Spleen (tissue), 13 donors: ENCODE measurements at places on chromosomes 2 and 18.

DNA sequence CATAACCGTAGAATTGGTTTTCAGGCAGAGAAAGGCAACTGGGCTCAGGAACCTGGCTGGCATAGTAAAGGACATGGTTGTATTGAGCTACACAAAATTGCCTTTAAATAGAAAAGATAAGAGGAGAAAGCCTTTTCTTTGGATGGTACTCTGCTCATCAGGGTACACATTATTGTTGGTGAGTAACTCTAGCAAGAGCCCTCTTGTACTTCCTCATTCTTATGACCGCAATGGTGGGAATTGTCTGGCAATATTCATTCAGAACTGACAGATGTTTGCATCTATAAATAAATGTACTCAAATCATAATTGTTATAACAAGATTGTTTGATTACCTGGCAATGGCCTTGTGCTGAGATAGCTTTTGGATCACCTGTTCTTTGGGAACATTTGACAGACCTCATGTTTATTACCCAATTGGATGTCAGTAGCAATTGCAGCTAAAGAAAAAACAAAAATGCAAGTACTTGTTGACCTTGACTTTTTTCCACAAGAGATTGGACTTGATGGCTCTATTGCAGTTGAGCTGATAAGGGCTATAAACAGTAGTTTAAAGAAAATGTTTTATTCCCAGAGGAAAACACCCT is 43.9 kb downstream of the MEIS1 start:
- DNase-seq = no peak

DNA sequence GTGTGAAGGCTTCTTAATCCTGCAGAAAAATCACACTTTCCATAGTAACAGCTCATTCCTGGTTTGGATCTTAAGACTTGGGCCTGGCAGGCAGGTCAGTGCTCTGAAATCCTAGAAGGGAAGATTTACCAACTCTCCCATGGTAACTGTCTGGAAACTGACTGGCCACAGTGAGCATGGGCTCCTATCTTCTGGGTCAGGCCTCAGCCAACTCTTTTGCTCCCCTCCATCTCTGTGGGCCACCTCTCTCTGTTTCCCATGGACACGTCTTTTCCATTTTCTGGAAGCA is 86.7 kb downstream of the ACAA2 start:
- DNase-seq = no peak

GRCh38 chr2:45177870-45178269 is 168.6 kb upstream of the SIX2 start:
- DNase-seq = no peak

- no peak for DNase-seq
Measured at GRCh38 chr2:75570948-75571729, 10.4 kb upstream of the EVA1A start.

DNA sequence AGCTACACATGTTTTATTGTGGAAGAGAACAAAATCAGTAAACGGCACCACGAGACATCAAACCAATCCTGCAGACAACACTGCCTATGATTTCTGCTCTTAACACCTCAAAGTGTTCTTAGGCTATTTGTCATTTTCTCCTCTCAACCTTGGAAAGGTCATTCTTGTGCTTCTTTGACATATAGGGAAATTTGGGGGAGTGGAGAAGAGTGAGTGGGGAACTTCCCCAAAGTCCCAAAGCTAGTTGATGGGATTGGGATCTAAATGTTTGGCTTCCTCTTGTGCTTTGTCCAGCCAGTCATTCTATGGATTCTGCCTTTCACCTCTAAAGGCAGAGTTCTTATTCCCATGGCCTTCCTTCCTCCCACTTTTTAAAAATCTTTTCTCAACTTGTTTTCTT is 5.8 kb upstream of the MRO start:
- no peak for DNase-seq

DNA sequence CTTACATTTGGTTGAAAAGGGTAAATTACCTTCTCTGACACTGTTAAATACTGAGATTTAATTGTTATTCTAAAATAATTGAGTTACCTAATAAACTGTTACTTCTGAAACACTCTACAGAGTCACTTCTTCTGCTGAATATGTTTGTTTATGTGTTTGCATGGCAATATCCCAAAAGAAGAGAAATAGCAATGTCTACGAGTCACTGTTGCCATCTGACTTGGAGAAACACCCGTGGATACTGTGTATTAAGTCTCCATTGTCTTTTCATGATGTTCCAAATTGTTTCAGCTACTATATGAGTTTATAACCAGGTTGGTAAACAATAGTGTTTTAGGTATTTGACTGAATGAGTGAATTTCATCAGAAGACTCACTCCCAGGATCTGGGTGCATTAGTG is 754.2 kb upstream of the ID2 start:
- no peak for DNase-seq

DNA sequence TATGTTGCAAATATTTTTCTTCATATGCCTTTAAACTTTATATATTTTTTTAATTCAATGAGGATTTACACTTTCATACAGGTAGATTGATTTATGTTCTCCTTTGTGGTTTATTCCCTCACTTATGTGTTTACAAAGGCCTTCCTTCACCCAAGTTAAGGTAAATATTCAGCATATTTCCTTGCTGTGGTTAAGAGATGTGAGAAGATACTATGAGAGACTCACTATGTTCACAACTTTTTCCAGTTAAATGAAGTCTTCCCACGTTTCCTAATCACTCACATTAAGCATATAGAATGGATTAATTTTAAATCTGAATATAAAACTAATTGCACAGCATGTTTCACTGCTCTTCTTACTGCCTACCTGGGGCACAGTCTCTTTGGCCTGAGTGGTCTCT is 597 bp downstream of the PECR start:
- DNase-seq = no peak

- no peak for DNase-seq
Measured at GRCh38 chr2:223548194-223548593, 54.0 kb downstream of the SCG2 start.

DNA sequence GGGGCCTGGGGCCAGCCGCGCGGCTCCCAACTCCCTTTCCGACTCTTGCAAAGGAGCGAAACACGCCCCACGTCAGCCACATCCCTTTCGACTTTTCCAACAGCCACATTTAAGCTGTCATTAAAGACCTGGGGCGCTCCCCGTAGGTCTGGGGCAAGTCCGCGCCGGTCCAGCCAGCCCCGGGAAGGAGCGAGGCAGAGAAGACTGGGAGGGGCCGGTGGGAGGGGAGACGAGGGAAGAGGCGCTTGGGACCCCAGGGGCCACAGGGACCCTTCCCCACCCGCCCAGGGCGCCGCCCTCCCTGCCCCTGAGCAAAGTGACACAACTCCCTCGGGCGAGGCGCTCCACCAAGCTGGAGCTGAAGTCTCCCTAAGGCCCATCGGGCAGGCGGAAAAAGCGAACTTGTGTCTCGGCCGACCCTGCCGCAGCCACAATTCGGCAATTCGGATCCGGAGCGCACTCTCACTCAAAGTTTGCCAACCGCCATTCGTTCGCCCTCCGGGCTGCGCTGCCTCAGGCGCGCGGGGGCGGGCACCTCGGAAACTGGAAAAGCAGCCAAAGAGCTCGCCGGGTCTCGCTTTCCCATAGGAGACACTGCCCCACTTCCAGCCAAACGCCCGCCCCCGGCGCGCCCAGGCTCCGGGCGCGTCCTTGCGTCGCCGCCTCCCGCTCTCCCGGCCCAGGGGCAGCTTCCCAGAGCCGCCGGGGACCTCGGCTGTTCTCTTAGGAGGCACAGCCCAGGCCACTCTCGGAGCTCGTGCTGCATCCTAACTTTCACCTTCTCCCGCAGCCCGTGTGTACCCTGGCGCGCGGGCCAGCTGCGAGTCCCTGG is 1.1 kb upstream of the KCTD1 start:
- peak; percentile 80 for DNase-seq

- no peak for DNase-seq
Measured at GRCh38 chr18:22667616-22668422, 250.1 kb upstream of the CTAGE1 start.

DNA sequence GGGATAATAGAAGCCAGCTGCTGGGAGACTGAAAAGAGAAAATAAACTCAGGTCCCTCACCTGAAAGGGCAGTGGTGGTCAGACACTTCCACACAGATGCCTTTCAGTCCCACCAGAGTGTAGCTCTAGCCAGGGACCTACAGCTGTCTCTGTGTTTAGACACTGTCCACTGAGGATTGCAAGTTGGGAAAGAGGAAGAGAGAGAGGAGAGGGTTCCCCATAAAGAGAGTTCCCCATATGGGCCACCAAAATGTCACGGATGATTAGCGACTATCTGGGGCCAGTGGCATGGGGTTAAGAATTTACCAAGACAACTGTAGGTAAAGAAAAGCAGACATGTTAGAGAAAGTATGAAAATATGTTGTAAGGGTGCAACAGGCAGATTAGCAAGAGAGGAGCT is 36.7 kb upstream of the SKA1 start:
- no peak for DNase-seq

- no peak for DNase-seq
Measured at GRCh38 chr2:166671801-166672200, 177.8 kb upstream of the SCN7A start.

DNA sequence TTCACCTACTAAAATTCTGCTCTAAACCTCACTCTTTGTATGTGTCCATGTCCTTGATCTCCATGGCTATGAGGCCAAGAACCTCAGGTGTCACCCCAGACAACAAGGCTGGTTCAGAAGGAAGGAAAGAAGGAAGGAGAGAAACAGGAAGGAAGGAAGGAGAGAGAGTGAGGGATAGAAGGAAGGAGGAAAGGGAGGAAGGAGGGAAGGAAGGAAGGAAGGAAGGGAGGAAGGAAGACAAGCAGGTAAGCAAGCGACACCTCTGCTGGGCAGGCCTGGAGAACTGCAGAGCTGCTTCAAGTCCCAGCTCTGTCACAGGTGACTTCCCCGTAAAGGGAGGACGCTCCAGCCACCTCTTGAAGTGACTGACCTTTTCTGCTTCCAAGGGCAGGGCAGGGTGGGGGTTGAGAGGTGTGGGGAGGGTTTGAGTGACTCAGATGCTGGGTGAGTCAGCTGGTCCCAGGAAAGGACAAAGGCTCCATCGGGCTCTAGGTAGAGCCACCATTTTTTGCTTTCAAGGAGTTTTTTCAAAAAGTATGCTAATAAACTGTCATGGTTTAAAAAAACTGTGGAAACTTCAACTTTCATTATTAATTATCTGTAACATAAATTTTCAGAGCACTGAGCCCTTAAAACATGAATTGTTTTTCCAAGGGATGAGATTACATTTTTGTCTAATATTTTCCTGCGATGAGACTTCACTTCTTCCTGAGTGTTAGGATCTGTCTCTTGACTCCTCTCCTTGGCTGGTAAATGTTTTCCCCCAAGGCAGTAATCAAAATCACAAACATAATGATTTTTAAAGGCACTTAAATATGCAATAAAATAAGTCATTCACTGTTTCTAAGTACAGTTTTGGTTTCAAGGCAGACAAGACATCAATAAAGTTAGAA is 90.1 kb upstream of the L3MBTL4 start:
- DNase-seq = no peak

DNA sequence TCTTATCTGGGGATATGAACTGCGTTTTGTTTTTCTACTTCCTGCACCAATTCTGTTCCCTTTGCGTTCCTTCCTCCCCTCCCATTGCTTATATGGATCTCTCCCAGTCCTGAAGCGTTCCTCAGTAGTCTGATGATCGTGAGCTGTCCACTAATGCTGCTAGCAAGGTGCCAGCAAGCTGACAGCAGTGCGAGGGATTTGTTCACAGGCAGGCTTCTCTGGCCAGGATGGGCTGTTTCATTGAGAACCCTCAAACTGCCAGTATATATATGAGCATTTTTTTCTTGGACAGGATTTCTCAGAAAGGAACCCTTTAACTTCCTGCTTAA is 40.1 kb downstream of the GTF3C3 start:
- no peak for DNase-seq

DNA sequence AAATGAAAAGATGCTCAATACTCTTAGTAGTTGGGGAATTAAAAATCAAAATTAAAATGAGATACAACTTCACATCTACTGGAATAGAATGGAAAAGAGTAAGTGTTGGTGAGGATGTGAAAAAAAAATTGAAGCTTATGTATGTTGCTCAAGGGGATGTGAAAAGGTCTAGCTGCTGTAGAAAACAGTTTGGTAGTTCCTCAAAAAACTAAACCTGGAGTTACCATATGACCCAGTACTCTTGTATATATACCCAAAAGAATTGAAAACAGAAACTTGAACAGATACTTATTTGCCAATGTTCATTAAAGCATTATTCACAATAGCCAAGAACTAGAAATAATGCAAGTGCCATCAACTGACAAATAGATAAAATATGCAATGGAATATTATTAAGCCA is 208.4 kb downstream of the FIGN start:
- no peak for DNase-seq

- no peak for DNase-seq
Measured at GRCh38 chr2:166239548-166239947, 111.7 kb upstream of the SCN1A start.

- DNase-seq = no peak
Measured at GRCh38 chr18:66993492-66993891, 389.6 kb upstream of the CDH19 start.
